Frontal cortex (tissue), 4 donors: ENCODE measurements at places on chromosomes 16 and 17. TPM values are rescaled to one million over a fixed set of nuclear protein-coding genes. Genes with fewer than 3 reads are reported as not detected.
A peak's percentile ranks its signal among the peaks of the same experiment; 100 is the strongest.

DNA sequence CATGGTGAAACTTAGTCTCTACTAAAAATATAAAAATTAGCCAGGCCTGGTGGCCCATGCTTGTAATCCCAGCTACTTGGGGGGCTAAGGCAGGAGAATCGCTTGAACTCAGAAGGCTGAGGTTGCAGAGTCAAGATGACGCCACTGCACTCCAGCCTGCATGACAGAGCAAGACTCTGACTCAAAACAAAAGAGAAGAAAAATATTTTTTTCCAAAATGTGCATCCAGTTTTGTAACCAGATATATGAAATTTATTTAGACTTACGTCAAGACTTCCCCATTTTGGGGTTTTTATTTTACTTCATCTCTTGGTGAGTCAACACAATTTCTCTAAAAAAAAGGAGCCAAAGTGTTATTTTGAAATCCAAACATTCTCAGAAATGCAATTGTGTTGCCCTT, 5.5 kb upstream of the TM4SF5 start:
- DNase-seq: no peak

GRCh38 chr17:80187090-80187489, 17.3 kb downstream of the CARD14 start:
- no peak for DNase-seq

- DNase-seq: no peak
Measured at GRCh38 chr17:55289106-55289446, 24.3 kb downstream of the HLF start.

- peak; percentile 14 for DNase-seq
Measured at GRCh38 chr17:55722742-55723487, at the start of gene TMEM100. TMEM100 (minus strand) TSS chr17:55722864; CDS start chr17:55721070, 1,794 bp downstream.

DNA sequence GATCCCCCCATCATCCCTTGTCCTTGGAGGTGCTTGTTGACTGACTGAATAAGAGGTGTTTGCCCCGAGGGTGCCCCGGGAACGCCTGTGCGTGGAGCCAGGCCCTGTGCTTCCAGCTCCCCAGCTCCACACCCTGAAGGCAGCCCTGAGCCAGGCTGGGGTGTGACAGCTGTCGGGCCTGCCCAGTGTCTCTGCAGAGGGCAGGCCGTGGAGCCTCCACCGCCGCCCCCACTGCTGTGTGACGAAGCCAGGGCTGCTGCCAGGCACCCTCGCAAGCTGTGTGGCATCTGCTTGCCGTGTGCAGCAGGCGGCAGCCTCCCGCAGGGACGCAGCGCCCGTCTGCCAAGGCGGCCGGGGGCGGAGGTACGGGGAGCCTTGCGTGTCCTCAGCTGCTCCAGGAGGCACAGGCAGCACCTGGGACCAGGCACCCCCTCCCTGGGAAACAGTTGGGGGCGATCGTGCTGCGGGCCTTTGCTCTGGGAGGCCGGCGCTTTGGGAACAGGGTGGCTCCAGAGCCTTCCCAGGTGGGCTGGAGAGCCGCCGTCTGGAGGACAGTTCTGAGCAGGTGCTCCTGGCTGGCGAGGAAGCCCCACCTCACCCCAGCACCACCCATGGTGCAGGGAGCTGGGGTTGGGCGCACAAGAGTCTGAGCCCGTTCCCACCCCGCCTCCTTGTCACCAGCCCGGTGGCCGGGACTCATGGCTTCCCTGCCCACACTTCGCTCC, 26.6 kb downstream of the GSE1 start:
- peak; percentile 74 for DNase-seq

- no peak for DNase-seq
Measured at GRCh38 chr17:49013311-49014213, 16.4 kb downstream of the IGF2BP1 start.

GRCh38 chr17:77817953-77818352, 140.6 kb upstream of the TNRC6C start:
- DNase-seq: no peak

GRCh38 chr17:48026502-48027321, 10.9 kb downstream of the COPZ2 start:
- peak; percentile 83 for DNase-seq

- no peak for DNase-seq
Measured at GRCh38 chr17:70608193-70608592, 438.9 kb downstream of the KCNJ2 start.

DNA sequence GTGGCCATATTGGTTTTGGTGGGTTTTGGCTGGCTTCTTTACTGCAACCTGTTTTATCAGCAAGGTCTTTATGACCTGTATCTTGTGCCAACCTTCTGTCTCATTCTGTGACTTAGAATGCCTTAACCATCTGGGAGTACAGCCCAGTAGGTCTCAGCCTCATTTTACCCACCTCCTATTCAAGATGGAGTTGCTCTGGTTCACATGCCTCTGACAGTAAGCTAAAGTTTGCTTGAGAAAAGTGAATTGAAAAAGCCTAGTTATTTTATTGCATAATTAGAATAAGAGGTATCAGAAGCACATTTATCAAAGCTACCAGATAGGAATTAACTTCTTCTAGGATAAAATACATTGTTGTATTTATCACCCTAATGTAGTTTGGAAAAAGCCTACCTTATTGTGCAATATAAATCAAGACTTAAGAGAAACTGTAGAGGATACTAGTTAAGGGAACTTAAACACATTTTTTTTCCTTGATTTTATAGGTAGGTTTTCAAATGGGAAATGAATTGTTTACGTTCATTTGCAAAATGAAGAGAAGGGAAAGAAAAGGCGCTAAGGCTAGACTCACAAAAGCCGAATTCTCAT, 202.3 kb upstream of the KCNJ16 start:
- DNase-seq: no peak

DNA sequence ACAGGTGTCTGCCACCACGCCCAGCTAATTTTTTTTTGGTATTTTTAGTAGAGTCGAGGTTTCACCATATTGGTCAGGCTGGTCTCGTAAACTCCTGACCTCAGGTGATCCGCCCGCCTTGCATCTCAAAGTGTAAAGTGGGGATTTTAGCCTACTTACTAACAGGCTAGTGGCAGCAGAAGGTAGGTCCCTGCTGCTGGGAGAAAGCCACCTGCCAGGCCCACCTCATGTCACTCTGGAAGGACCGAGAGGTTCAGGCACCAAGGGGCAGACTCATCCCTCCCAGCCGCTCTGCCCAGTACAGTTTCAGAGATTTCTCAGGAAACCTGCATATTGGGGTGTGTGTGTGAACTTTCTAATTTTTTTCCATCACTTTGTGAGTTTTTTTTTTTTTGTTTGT, 2.1 kb upstream of the RCVRN start:
- DNase-seq: no peak

- no peak for DNase-seq
Measured at GRCh38 chr17:59815965-59816364, 76.8 kb downstream of the TUBD1 start.

- DNase-seq: peak; percentile 91
Measured at GRCh38 chr17:32486111-32486700, 587 bp upstream of the CDK5R1 start.

DNA sequence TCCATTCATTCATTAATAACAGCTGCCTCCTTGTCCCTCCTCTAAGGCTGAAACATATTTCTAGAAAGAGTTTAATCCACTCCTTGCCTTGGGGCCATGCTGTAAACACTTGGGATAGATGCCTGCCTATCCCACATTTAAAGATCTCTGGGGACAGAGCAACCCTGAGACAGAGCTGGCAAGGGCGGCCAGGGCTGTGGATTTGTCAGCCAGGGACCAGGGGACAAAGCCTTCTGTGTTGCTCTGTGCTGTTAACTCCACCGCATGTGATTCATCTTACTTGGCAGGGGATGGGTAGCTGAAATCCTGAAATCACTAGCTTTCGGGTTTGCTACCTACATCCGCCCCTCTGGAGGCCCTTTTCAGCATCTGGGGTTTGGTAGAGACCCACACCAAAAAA, 392.9 kb downstream of the SLC39A11 start:
- DNase-seq: peak; percentile 47

DNA sequence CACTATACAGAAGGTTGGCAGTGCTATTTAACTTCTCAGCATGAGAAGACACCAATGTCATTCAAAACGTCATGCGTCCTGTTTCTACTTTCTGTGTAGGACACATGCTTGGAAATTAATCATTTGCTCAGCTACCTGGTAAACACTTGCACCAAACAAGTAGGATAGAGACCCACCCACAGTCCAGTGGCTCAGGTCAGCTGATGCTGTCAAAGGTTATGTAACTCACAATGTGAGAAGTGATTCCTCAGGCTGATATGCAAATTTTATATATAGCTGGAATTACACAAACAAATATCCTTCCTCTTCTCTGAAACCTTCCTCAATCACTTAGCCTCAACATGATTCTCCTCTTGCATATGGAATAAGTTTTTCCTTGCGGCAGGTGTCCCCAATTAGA, 59.6 kb downstream of the ZZEF1 start:
- no peak for DNase-seq

DNA sequence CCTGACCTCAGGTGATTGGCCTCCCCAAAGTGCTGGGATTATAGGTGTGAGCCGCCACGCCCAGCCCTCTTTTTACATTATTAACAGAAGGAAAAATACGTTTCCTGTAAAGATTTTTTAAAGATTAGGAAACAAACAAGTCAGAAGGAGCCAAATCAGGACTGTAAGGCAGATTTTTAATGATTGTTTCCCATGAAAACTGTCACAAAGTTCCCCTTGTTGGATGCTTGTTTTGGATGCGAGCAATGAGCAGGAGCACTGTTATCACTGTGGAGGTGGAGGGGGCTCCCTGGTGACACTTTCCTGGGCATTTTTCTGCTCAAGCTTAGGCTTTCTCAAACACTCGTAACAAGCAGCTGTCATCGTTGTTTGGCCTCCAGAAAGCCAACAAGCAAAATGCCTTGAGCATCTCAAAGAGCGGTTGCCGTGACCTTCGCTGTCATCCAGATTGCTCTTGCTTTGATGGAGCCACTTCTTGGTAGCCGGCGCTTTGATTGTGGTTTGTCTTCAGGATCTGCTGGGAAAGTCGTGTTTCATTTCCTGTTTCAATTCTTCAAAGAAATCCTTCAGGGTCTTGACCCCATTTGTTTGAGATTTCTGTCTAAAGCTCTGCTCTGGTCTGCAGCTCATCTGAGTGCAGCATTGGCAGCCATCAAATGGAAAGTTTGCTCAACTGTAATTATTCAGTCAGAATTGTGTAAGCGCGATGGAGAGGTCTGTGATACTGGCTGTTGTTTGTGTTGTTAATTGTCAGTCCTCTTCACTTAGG, 128.7 kb downstream of the RPTOR start:
- DNase-seq: no peak

GRCh38 chr16:31253642-31254045, 6.1 kb upstream of the ITGAM start:
- no peak for DNase-seq

DNA sequence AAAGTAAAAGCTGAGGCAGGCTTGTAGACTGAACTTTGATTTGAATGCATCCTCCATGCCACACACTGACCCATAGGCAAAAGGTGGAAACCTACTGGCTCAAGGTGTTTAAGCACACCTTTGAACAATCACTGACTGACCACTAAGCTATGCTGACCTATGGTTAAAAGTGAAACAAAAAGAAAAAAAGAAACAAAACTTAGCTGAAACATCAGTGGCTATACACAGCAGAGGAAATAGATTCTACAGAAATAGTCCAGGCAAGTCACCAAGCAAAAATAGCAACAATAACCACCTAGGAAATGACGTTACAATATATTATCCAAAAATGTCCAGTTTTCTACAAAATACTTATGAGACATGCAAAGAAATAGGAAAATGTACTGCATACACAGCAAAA, 60.2 kb downstream of the RPGRIP1L start:
- no peak for DNase-seq

DNA sequence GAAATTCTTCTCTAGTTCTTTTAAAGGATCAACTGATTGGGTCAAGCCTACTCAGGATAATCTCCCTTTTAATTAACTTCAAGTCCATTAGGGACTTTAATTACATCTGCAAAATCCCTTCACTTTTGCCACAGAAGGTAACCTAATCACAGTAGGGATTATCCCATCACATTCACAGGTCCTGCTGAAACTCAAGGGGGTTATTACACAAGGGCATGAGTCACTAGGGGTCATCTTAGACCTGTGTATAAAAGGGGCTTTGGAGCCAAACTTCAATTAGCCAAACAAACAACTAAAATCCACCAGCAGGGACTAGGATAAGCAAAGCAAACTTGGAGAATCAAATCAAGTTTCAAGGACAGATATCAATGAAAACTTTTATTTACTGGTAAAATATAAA, 19.4 kb downstream of the CIAPIN1 start:
- no peak for DNase-seq

DNA sequence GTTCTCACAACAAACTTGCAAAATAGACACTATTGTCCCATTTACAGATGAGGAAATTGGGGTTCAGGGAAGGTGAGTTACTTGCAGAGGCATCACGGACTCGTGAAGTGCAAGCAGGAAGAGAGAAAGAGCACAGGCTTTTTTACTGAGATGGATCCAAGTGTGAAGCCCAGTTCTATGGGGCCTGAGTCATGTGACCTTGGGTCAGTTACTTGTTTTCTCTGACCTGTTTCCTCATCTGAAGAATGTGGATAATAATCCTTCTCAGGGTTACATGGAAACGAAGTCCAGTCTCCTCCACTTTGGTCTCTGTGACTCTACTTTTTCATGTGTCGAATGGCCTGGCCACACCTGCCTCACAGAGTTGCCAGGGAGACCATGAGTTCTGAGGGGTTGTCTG, 134.4 kb downstream of the SPACA3 start:
- no peak for DNase-seq

Gene C17orf100
- total RNA-seq: 2.9 TPM

Gene ARL17B
- total RNA-seq: 20.0 TPM

Gene MYCBPAP
- 0.82 TPM for total RNA-seq

Gene SLC13A2
- total RNA-seq: not detected

Gene PLXDC1
- 9.8 TPM for total RNA-seq

Gene SHISA6
- total RNA-seq: 2.4 TPM

Gene RUNDC3A
- total RNA-seq: 123 TPM

Gene KRTAP4-4
- not detected for total RNA-seq

Gene SLFN12
- total RNA-seq: 2.0 TPM

Gene RGS11
- 6.5 TPM for total RNA-seq

Gene TPPP3
- 2.0 TPM for total RNA-seq
